ENCODE measurements at places on chromosomes 16 and 17. TPM values are rescaled to one million over a fixed set of nuclear protein-coding genes. Genes with fewer than 3 reads are reported as not detected.
A peak's percentile ranks its signal among the peaks of the same experiment; 100 is the strongest.

Gene RGS9
- not detected for total RNA-seq

Gene SHBG
- not detected for total RNA-seq

Gene KREMEN2
- total RNA-seq, result 0.26 TPM

Gene ATF7IP2
- 43.4 TPM for total RNA-seq

Gene SDR42E2
- not detected for total RNA-seq

Gene EXOC3L1
- not detected for total RNA-seq

Gene TMEM114
- not detected for total RNA-seq

GRCh38 chr17:80347536-80347935, 67.4 kb upstream of the ENDOV start:
- no peak for DNase-seq

DNA sequence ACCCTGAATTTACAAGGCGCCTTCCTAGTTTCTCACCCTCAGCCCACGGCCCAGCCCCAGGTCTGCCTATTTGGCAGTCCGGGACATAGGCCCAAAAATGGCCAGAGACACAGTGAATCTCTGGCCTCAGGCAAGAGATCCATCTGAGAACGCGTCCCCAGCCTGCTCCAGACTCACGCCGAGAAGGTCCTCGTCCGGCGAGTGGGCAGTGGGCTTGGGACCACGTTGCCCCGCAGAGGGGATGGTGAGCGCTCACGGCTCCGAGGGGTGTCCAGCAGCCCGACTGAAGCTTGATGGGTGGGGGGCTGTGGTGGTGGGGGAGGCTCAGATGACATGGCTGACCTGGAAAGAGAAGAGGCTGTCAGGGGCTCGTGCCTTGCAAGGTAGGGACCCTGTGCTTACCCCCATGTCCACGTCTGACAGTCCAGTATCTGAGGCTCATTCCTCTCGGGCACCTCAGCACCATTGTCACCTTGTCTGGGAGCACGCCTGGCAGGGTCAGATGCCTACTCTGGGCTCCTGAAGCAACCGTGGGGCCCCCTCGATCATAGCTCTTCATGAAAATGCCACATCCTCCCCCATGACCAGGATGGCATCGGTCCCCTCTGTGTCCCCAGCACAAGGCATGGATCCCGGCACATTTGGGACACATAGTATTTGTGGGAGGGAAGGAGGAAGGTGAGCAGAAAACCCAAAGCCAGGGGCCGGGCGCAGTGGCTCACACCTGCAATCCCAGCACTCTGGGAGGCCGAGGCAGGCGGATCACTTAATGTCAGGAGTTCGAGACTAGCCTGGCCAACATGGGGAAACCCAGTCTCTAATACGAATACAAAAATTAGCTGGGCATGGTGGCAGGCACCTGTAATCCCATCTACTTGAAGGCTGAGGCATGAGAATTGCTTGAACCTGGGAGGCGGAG, 9.6 kb downstream of the CARHSP1 start:
- no peak for DNase-seq

- DNase-seq, result no peak
Observed at GRCh38 chr17:34884597-34884996, 76.7 kb downstream of the CCT6B start.

DNA sequence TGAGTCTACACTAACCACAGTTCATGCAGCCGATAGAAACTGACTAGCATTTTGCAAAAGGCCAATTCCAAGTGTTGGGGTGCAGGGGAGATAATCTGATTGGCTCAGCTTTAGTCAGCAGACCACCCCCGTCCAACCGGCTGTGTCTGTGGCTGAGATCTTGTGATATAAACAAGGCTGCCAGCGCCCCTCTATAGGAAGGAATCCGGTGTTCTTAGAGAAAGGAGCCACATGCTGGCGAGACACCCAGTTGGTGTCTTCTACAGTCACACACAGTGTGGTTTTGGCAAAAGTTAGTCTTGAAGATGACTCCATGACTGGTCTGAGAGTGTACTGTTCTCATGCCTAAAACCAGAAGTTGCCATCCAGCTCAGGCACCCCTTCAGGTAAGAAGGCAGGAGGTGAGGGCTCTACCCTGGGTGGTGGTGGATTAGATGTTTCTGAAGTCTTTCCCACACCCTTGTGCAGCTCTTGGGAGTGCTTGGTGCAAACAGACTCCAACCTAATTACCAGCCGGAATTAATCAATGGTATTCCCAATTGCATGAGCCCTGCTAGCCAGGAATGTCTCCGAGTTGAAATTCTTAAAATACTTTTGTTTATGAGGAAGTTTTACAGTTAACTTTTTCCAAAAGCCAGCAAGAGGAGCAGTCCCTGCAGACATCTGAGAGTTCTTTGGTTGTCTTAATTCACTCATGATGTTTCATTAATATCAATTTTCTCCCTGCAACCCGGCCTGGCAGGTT, 172.3 kb upstream of the IRX6 start:
- peak; percentile 13 for DNase-seq

GRCh38 chr17:66684261-66684660, 150.7 kb upstream of the CACNG5 start:
- DNase-seq, result no peak

DNA sequence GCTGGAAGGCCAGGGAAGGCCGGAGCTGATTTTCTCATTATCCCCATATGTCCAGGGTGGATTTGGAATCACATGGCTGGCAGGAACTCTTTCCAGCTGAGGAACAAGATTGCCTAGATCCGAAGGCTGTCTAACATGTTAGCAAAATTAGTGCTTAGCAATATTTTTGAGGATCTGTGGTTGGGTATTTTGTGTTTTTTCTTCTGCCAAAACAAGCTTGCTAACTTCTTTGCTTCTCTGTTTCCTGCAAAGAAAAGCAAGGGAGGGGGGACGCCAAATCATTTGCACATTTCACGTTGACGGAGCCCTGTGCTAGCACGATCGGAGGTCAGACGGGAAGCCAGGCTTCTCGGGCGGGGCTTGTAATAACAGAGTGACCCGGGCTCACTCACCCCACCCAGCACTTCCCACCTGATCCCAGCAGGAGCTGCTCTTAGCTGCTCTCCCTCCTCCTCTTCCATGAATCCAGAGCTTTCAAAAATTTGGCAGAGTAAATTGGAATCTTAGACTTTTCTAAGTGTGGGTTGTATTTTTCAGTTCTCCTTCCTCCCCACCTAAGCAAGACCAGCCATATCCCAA, 33.3 kb upstream of the FOXF1 start:
- no peak for DNase-seq

DNA sequence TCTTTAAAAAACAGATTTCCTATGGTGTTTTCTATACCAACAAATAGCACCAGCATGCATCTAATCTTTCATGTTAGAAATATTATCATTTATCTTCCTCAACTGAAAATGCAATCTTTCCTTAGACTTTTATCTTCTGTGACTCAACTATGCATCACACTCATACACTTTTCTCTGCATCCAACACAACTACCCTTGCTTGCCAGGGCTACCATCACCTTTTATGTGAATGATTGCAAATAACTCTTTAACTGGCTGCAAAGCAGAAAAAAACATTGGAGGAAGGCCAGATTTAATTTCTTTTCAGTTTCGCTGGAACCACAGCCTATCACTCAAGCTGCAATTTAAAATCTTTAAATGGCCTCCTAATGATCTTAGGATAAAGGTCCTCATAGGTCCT, 212.9 kb downstream of the CDH8 start:
- peak; percentile 2 for DNase-seq

DNA sequence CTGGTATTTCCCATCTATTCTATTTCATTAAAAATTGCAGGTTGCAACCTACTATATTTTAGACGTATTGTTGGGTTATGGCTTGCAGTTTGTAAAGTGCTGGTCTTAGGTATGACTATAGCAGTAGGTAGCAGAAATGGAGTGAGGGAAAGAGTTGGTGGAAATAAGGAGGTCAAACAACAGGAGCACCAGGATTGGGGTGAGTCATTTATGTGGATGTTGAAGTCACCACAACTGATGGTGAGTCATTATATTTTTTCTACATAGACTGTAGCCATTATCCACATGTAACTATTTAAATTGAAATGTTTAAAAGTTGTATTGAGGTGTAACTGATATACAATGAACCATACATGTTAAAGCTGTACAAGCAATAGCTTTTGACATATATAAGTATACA, 25.0 kb upstream of the HS3ST3A1 start:
- no peak for DNase-seq

DNA sequence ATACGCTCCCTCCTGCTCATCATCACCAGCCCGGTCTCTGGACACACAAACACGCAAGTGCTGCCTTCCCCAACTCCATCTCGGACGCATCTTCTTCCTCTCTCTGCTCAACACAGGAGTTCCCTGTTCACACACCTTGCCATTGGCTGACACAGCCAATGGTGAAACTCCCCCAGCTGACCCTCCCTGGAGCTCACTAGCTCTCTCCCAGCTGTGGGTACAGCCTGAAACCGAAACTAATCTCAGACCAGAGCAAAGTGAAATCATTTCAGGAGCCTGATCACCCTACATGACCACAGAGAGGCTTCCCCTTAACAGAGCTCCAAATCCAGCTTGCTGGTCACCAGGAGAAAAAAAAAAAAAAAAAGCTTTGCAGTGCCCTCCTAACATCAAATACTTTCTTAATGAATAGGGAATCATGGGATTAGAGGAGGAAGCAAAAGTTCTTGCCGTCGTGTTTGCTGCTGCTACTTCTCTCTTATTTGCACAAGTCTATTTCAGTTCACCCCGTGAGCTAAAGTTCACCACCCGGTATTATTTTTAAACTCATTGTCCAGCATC, 8.3 kb downstream of the CUEDC1 start:
- DNase-seq, result peak; percentile 63

DNA sequence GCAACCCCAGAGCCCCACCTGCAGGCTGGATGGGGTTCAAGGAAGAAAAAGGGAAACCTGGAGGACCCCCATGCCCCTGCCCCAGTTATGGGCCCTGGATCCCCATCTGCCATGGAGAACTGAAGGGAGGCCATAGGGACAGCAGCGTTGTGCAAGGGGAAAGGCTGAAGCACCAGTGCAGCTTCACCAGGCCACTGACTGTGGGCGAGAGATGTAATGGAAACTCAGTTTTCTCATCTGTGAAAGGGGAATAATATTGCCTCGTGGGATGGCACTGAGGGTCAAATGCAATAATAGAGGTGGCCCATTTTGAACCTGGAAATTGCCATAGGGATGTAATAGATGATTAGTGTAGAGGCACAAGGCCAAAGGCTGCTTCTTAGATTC, 9.9 kb upstream of the TSPOAP1 start:
- no peak for DNase-seq

GRCh38 chr16:82177555-82177954, 7.5 kb upstream of the MPHOSPH6 start:
- DNase-seq, result no peak

DNA sequence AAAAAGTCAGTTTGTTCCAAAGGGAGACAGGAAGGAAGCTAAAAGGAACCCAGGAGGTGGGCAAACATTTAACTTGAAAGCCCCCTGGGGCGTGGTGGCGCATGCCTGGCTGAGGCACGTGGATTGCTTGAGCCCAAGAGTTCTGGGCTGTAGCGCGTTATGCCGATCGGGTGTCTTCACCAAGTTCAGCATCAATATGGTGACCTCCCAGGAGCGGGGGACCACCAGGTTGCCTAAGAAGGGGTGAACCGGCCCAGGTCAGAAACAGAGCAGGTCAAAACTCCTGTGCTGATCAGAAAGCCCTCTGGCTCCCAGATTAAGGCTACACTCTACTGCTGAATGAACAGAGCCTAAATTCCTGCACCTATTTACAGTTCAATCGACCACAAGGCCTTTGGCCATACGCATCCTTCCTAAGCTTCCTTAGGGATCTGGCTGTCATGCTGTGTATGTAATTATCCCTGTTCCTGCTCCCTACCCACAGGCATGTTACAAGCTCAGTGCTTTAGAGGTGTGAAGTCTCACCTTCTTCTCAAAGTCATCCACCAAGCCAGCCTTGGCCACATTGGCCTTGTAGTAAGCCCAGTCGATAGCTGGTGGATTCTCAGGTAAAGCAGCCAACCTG, 5.0 kb downstream of the ATP5PD start:
- no peak for DNase-seq

DNA sequence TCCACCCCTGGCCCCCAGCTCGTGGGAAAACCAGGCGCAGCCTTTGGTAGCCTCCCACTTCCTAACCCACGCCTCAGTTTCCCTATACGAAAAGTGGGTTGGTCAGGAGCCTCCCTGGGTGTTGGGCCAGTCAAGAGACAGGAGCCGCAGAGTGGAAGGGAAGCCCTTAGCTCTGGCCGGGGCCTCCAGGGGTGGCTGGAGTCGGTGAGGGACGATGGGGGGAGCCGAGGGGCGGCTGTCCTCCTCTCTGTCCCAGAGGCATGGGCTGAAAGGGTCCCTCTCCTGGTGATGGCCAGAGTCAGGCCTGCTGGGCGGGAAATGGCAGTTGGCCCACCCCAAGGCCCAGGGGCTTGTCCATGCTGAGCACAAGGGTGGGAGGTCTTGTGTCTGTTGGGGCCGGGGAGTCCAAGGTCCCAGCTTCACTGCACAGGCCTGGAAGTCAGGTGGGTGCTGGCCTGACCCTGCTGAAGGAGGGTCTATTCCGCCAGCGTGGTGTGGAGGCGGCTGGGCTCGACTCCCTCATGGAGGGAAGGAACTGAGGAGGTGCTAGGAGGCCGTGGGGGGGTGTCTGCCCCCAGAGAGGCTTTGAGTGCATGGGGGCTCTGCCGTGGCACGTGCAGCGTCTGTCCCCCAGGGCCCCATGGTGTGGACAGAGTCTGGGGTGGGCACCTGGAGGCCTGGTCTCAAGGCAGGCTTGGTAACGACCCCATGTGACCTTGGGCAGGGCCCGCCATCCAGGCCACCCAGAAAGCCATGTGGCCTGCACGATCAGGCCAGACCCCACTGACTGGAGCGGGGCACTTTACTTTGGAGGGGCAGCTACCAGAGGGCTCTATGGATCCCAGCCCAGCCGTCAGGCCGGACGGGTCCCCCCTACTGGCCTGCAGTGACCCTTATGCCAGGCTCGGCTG, 1.1 kb downstream of the SLC16A3 start:
- no peak for DNase-seq

DNA sequence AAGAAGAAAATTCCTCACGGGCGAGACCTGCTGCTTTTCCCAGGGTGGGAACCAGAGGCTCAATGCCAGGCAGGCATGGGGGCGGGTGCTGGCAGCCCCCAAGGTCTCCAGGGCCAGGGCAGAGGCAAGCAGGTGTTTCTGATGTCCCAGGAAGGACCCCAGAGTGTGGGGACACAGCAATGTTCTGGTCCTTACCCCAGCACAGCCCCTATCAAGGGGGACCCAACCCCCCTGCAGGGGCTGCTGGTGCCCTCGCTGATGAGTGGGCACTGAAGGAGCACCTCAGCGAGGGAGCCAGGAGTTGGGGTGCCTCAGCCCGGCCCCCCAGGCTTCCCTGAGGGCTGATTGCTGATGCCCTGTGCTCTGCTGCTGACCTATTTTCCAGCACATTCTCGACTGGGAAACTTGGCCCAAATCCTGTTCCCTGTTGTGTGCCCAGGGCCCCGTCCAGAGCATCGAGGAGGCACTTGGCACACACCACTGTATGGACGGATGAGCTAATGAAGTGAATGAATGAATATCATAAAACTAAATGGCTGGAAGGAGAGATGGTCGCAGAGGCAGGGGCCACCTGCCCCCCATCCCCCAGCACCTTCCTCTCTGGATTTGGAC, 2.8 kb downstream of the DBNDD1 start:
- no peak for DNase-seq

Measured in MG63 (cell line).